ENCODE measurements at places on chromosomes 13 and 19.

DNA sequence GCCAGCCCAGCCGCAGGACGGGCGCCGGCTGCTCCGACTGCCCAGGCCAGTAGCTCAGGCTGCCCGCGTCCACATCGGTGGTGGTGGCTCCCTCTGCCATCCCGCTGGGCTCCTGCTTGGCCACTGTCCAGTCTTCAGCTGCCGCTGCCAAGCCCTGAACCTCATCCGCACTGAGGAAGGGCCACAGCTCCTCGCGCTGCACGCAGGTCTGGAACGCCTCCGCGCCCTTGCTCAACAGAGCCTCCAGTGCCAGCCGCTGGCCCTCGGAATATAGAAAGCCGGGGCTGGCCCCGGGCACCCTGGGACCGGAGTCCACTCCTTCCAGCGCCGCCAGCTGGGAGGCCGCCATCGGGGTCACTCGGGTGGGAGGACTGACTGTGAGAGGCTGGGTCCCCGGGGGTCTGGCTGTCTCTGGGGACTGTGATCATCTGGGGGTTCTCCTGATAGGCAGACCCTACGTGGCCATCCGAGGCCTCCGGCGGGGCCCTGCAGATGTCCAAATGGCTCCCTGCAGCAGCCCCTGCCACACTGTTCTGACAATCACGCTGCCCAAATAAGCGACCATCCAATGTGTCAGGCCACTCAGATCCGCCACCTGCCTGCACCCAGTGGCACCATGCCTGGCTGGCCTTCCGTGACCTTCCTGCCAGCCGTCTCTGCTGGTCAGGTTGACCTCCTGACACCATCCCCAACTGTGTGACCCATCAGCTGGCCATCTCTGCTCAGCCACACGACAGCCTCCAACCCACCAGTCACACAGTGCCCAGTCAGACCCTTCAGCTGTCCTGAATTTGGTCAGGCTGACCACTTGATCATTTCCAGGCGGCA lies 1.6 kb downstream of the FAM83E start:
- DNase-seq, result no peak

GRCh38 chr13:76965759-76966421 lies 17.6 kb downstream of the ACOD1 start:
- DNase-seq, result no peak

DNA sequence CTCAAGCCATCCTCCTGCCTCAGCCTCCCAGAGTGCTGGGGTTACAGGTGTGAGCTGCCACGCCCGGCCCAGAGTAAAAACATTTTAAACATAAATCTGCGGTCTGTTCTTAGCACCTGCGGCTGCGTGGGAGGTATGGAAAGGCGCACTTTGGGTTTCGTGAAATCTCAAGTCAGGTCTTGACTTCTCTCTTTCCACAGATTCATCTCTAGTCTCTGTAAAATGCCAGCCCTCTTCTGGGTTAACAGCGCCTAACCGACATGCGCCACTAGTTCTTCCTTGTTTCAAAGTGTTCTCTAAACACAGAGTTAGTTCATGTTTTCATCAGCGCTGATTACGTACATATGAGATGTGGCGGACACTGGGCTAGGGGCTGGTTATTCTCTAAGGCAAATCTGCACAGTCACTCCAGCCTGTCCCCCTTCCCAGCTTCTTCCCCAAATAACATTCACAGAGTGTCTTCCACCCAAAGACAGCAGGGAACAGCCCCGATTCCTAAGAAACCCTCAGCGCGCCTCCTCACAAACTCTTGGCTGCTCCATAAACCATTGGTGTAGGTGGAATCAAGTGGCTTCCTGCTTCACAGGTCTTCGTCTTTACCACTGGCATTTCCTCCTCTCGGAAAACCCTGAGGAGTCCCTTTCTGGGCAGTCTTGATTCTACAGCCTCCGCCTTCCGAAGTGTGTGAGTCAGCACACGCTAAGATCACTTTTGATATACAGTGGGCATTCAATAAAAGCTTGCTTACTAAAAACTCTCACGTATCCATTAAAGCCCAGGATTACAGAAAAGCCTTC lies 1.4 kb downstream of the PARP4 start:
- DNase-seq, result peak; percentile 25

DNA sequence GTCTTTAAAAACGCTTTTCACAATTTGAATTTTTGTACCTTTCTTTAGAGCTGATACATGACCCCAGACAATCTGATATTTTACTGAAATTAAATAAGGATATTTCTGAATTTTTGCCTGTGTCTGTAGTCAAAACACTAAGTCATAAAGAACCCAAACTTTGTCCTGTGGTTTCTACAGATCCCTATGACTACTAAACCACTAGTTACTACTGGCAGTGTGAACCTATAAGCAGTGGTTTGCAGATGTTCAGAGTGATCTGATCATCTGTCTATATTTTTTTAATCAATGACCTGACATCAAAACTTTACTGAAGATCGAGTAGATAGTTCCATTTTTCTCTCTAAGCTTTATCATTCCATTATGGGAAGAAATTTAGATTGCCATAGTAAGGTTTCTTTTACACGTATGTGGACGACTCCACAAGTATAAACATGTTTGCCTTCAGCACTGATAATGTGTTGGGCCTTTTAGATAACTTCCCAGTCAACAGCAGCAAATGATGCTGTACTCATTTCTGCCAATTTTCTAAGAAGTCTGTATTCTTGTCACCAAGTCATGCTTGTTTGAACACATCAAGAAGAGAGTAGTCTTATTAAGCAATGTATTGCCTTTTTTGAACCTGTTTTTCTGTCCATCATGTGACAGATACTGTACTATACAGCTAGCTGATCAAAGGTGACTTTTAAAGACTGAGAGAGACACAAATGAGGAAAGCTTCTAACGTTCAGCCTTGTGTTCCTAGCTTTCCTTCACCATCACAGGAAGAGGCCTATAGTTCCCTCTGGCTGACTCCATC lies 21.8 kb downstream of the POLR1D start:
- no peak for DNase-seq

DNA sequence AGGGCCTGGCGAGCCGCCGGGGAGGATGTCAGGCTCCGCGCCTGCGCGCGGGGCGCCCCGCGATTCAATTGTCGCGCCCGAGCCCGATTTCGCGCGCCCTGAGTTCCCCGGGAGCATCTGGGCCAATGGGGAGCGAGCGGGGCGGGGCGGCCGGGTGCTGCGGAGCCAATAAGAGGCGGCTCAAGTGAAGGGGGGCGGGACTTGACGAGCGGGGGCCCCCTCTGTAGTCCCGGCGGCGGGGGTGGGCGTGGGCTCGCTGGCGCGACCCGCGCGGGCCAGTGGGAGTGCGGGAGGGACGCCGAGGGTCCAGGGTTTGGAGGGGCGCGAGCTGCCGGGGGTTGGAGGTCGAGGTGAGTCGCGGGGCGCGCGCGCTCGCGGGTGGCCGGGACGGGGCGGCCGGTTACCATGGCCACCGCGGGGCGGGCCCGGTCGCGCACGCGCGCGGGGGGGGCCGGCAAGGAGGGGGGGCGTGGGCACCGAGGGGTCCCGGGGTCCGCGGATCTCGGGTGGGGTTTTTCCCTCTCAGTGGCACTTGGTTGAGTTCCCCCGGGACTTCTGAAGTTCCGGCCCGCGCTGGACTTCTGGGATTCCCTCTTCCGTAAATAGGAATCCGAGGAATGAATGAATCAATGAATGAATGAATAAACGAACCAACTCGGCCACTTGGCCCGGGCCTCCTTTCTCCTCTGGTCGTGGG lies 744 bp downstream of the UHRF1 start:
- DNase-seq, result peak; percentile 85

DNA sequence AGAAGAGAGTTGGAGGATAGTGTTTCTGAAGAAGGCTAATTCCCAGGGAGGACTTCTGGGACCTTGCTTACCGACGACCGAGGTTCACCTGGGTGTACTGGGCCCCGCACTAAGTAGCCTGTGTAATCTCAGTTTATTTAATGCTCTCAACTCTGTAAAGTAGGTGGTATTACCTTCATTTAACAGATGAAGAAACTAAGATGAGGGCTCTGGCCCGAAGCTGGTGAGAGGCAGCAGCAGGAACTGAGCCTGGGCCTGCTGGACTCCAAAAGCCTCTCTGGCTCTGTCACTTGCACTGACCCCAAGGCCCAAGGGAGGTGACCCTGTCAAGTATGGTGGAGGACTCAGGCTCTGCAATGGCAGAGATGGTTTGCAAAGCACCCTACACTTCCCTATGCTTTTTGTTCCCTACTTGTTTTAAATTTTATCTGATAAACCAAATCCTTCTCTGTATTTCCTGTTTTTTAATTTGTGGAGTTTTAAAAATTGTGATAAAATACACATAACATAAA lies 50.6 kb downstream of the GGACT start:
- no peak for DNase-seq

GRCh38 chr19:35149463-35149862 lies 5.1 kb upstream of the FXYD5 start:
- no peak for DNase-seq

DNA sequence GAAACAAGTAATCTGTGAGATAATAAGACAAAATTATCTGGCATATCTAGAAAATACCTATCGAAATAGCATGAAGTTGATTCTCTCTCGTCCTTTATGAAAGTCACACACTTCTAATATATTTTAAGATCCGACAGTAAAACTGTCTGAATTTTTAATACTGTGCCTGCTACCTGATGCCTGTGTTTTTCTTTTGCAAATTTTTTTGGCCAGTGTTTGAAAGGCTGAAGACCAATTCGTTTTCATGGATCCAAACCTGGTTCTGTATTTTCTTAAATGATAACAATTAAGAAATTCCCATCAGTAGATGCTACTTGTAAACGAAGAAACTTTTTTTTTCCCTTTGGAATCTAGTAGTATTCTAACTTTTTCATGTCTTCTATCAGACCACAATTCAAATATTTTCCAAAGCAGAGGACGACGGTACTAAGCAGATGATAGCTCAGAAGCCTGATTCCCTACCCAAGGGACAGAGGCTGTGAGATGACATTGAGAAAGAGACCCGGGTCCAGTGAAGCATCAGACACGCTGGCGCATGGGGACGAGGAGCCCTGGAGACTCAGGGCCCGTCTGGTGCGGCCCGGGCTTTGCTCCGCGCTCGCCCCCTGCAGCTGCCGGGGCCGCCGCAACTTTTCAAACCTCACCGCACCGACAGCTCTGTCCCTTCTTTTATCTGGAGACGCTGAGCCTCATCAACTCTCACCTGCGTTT lies 49.5 kb upstream of the PABPC3 start:
- DNase-seq, result no peak

- no peak for DNase-seq
Observed at GRCh38 chr19:8690753-8691539, 7.6 kb downstream of the ACTL9 start.

DNA sequence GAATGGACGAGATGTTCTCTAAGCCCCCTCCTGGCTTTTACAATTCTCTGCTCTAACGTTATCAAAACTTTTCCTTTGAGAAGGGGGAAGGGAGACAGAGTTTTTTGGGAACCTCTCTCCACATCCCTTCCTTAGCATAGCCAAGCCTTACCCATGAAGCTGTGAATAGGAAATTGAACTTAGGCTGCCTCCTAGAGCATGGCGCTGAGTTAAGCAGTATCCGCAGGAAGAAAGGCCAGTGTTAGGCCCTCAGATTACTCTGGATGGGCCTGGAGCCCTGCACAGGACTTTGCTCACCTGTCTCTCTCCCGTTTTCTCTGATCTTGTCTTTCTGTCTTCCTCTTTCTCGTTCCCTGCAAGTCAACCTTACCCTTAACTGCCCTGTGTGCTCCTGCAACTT lies 39.6 kb downstream of the CYP2B6 start:
- DNase-seq, result no peak

- DNase-seq, result no peak
Observed at GRCh38 chr13:75779393-75779792, 143.3 kb downstream of the LMO7 start.

GRCh38 chr13:26435646-26436045 lies 121.8 kb upstream of the WASF3 start:
- DNase-seq, result no peak

- peak; percentile 77 for DNase-seq
Observed at GRCh38 chr19:40165362-40165937, 25.8 kb upstream of the MAP3K10 start.

DNA sequence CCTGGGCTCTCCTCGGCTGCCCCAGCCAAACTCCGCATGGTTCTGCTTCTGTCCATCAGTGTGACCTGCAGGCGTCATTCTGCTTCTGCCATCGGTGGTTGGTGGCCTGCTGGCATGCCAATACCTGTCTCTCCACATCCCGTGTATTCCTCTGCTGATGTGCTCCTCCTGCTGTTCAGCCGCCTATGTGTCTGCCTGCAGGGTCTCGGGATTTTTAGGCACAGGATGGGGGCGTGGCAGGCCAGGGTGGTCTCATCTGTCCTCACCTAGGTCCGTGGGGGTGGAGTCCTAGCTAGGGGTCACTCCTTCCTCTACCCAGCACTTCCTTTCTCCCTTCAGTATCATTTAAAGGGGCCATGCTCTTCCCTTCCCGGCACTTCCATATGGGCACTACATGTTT lies 33.0 kb upstream of the SGCG start:
- no peak for DNase-seq
